ENCODE measurements at places on chromosomes 11 and 22.
A peak's percentile ranks its signal among the peaks of the same experiment; 100 is the strongest.

GRCh38 chr11:45859661-45860140 is 12.4 kb downstream of the CRY2 start:
- DNase-seq: no peak

- DNase-seq: no peak
Measured at GRCh38 chr11:3028813-3029212, 28.4 kb downstream of the CARS1 start.

GRCh38 chr11:37504060-37504611 is 906.1 kb upstream of the RAG2 start:
- DNase-seq: no peak

- DNase-seq: no peak
Measured at GRCh38 chr22:17897858-17898257, 123.6 kb upstream of the BID start.

DNA sequence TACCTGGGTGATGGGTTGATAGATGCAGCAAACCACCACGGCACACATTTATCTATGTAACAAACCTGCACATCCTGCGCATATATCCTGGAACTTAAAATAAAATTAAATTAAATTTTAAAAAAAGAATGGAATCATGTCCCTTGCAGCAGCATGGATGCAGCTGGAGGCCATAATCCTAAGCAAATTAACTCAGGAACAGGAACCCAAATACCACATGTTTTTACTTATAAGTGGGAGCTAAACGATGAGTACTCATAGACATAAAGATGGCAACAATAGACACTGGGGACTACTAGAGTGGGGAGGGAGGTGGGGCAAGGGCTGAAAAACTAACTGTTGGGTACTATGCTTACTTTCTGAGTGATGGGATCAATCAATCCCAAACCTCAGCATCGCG is 40.9 kb downstream of the CWC15 start:
- no peak for DNase-seq

- DNase-seq: no peak
Measured at GRCh38 chr11:73962101-73962705, 11.4 kb downstream of the DNAJB13 start.

DNA sequence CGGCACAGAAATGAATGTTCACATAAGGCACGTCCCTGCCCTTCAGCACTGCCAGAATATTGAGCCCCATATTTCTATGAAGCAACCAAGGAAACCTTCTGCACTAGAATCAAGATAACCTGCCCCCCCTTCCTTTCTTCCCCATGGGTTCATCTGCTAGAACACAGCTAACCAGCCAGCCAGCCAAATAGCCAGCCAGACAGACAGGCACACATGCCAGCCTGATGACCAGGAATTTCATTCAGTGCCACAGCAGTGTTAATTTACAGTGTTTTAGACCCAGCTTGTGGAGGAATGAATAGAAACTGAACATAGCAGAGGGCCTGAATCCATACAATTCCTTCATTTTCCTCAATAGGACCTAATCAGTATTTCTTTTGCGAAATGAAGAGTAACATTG is 57.0 kb downstream of the TENM4 start:
- no peak for DNase-seq

- DNase-seq: no peak
Measured at GRCh38 chr11:117670443-117670842, 126.6 kb downstream of the DSCAML1 start.

- DNase-seq: no peak
Measured at GRCh38 chr11:3156661-3157311, 8.3 kb downstream of the OSBPL5 start.

DNA sequence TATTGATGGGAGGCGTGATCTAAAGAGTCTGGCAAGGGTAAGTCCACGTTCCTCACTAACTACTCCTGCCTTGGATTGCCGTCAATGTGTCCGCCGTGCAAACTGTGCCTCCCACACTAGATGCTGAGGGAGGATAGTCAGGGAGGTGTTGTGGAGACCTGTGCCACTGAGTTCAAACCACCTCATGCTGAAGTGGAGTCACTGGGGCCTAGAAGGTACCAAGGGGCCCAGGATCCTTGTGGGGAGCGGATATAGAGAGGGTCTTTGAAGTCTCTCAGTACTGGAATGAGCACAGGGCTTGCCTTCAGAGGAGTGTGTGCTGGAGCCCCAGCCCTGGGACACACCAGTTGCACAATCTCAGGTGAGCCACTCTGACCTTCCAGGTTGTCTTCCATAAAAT is 27.1 kb upstream of the TMPRSS4 start:
- no peak for DNase-seq

DNA sequence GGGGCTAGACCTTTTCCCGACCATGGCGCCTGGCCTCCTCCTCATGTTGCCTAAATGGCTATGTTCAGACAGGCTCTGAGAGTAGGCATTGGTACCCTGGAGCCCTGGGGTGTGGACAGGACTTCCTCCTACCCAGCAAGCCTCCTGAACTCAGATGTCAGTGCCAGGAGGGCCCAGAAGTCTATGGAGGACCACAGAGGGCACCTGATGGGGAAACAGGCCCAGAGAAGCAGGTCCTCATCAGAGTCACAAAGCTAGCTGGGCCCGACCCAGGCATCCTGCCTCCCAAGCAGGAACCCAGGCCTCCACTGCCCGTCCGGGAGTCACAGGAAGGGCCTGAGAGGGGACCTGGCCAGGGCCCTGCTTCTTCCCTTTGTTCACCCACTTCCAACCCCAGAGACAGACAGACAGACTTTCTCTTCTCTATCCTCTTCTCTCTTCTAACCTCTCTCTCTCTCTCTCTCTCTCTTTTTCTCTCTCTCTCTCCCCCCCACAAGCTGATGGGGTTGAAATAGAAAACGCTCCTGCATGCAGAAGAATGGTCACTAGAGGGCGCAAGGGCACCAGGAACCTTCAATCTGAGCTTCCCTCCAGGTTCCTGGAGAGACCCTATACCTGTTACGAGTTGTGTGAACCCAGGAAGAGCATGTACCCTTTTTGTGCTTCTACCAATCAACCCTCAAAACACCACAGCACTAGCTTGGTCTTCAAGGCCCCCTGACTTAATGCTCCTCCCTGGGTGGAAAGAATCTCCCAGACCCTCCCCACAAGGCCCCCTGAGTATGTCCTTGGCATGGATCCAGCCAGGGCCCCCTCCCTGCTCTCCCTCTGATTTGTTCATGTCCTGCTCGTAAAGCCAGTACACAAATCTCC is 27.1 kb downstream of the ARAP1 start:
- DNase-seq: peak; percentile 95

DNA sequence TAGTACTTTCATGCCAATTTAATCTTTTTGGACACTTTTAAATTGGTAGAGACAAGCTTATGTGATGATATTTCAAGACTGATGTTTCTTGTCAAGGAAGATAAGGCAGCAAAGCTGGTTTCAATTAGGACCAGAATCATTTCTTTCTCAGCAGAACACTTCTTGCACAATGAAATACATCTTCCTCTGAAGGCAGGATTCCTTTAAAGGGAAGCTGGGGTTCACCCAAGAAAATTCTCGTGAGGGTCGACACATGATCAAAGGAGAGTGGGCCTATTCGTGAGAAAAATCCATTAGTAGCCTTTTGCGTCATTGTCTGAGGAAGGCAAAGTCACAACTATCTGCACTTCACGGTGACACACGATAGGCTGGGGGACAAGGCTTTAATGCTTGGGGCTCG is 17.6 kb downstream of the TTC12 start:
- DNase-seq: no peak

DNA sequence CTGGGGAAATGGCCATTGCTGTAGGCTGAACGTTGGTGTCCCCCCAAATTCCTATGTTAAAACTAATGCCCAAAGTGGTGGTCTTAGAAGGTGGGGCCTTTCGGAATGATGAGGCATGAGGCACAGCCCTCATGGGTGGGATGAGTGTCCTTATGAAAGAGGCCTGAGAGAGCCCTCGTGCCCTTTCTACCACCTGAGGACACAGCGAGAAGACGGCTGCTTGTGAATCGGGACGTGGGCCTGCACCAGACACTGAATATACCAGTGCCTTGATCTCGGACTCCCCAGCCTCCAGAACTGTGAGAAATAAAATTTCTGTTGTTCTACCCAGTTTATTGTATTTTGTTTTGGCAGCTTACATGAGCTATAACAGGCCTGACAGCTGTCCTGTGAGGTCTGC is 162.9 kb upstream of the B3GAT1 start:
- no peak for DNase-seq

DNA sequence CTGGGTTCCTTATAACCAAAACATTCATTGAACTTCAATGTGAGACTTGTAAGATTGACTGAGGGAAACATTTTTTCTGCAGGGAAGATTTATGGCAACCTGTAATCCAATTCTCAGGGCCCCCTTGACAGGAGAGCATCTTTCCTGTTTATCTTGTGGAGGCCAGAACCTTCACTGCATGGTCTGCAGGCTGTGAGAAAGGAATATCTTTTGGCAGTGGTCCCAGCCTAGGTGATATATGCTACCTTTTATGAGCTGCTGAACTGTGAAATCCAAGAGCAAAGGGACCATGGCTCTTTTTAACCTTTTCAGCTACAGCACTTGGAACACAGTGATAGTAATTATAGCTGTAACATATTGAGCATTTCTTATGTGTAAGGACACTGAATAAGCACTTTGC is 590.2 kb upstream of the B3GAT1 start:
- DNase-seq: no peak

DNA sequence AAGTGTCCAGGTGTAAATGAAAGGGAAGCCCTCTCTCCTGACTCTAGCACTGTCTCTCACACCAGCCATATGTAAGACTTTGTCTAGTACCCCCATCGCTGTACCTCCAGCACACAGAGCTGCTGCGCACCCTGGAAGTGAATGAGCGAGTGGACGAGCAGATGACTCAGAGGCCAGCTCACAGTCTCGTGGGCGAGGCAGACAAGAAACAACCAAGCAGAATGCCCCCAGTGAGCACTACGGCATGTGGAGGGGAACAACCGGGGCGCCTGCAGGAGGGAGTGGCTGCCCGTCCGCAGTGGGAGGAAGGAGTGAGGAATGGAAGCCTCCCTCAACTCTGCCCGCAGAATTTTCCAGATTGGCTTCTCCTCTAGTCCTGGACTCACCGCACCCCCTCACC is 46.4 kb downstream of the MCM5 start:
- no peak for DNase-seq

All from Karpas-422 (cell line).